ENCODE measurements at places on chromosomes 2 and 18. TPM values are rescaled to one million over a fixed set of nuclear protein-coding genes. Genes with fewer than 3 reads are reported as not detected.

Gene SERPINB11
- not detected for total RNA-seq

Gene CNGA3
- 4.9 TPM for total RNA-seq

Gene ERFE
- total RNA-seq: 1.8 TPM

Gene D2HGDH
- total RNA-seq: 12.4 TPM

Gene UPP2
- 1.4 TPM for total RNA-seq

Gene RAB6C
- total RNA-seq: 1.6 TPM

Gene CKAP2L
- 6.8 TPM for total RNA-seq

Gene POU3F3
- total RNA-seq: 27.0 TPM

Gene IL1F10
- total RNA-seq: not detected

Gene MYO5B
- total RNA-seq: 5.9 TPM

Gene ME2
- 70.9 TPM for total RNA-seq

Gene HRH4
- 0.06 TPM for total RNA-seq

Gene GTF2A1L
- total RNA-seq: 5.9 TPM

Gene TMEM131
- 37.7 TPM for total RNA-seq

Gene REG3A
- not detected for total RNA-seq

Gene RIT2
- total RNA-seq: 18.4 TPM

Gene CHN1
- total RNA-seq: 56.9 TPM

Data from spinal cord (tissue), 10 donors.